ENCODE measurements at places on chromosomes 13 and 19.

GRCh38 chr13:114122591-114123211, 9.7 kb downstream of the RASA3 start:
- no peak for DNase-seq

GRCh38 chr13:111211789-111212516, 96.8 kb downstream of the ARHGEF7 start:
- no peak for DNase-seq

DNA sequence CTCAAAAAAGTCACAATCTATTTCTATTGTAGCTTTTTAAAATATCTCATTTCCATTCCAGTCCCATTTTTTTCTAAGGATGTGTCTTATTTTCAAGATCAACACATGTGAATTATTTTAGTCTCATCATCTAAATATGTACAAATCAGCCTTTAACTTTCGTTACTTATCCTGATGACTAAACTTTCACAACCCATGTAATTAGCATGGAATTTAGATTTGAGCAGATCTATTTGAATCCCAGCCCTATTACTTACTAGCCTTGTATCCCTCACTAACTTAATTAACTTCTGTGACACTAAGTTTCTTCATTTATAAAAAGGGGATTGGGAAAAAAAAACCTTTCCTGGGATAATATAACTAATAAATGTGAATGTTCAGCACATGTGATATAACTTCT, 81.1 kb downstream of the UFM1 start:
- no peak for DNase-seq

- no peak for DNase-seq
These were observed 171.8 kb downstream of the GPC6 start for GRCh38 chr13:93398167-93399035.

DNA sequence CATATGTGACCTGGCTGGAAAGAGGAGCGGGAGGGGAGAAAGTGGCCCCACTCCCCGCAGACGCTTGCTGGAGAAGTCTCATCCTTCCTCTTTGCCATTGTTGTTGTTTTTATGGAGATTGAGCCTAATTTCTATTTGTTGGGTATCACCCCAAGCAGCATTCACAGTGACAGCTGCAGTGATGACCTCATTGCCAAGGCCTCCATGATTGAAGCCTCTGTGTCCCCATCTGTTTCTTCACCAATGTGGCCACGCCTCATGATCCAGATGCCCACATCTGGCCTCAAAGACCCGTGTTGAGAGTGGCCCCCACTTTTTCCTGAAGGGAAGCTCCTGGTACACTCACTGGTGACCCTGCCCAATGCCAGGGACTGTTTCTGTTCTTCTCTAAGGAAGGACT, 154.2 kb downstream of the SLC7A1 start:
- DNase-seq: no peak

- DNase-seq: no peak
These were observed 1134.3 kb downstream of the SLITRK1 start for GRCh38 chr13:82747958-82748357.

- DNase-seq: no peak
These were observed 7.5 kb downstream of the PLA2G4C start for GRCh38 chr19:48102870-48103751.

GRCh38 chr19:39032063-39032918, at the start of gene FBXO27:
FBXO27 (minus strand) TSS chr19:39032549; CDS start chr19:39032227, 322 bp downstream.
- no peak for DNase-seq

DNA sequence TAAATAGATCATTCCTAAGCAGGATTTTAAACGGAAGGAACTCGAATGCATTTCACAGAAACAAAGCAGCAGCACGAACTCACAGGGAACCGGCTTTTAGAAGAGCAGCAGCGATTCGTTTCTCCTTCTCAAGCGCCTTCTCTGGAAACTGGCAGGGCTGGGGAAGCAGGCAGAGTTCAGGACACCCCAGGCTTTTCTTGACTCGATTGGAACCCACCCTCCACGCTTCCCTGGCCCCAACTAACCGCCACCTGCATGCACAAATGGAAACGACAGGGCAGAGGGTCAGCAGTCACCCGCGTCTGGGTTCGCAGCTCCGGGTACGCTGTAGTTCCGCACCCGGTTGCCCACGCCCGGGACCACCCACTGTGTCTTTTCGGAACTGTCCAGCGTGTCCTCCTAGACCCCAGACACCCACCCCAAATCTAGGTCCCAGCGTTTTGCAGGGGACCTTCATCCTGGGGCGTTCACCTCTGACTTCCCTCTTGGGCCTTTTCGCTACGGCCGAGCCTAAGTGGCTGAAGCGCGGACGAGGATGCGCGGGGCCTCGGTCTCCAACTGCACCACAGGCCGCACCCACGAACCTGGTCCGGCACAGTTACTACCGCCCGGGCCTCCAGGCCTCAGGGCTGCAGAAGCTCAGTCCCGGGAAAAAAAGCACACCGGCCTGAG, 500 bp downstream of the ZFP30 start:
- peak; percentile 58 for DNase-seq

Measured in T1000 (cell line).